ENCODE measurements at places on chromosomes 1 and 21.

GRCh38 chr1:43531906-43532584 lies 1.4 kb downstream of the PTPRF start:
- DNase-seq, result no peak

DNA sequence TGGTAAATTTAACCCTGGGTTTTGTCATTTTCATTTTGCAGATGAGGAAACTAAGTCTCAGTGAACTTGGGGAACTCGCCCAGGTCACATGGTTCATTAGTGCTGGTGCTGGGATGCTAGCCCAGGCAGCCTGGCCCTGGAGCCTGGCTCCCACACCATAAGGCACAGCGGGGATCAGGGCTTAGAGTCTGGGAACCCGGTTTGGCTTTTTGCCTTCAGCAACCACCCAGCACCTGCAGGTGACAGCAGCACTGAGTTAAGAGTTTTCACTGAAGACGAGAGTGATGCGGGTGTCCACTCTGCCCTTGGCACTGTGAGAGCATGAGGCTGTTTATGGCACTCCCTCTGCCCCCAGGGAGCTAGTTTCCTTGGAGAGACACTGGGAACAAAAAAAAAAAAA lies 18.4 kb upstream of the CD101 start:
- no peak for DNase-seq

GRCh38 chr1:56194701-56195300 lies 384.6 kb downstream of the PLPP3 start:
- no peak for DNase-seq

DNA sequence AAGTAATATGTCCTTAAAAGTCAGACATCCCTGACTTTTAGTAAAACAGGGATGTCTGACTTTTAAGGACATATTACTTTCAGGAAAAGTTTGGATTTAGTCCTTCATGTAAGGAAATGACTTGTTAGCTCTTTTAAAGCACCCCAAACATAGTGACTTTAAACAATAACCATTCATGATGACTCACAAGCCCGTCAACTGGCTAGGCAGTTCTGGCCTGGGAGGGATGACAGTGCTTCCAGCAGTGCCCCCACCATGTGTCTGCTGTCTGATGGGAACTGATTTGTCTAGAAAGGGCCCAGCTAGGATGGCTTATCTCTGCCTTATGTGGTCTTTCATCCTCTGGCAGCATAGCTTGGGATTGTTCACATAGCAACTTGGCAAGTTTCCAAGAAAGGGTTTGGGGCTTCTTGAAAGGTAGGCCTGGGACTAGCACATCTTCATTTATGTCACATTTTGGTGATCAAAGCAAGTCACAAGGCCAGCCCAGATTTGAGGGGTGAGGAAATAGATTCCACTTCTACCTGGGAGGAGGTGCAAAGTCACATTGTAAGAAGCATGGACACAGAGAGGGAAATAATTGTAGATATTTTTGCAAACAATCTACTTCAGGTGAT lies 143.5 kb downstream of the C1orf94 start:
- DNase-seq, result no peak

GRCh38 chr1:86504137-86504479 lies 35.4 kb downstream of the CLCA1 start:
- DNase-seq, result no peak

- peak; percentile 48 for DNase-seq
Observed at GRCh38 chr1:167617153-167618147, 12.6 kb upstream of the RCSD1 start.

DNA sequence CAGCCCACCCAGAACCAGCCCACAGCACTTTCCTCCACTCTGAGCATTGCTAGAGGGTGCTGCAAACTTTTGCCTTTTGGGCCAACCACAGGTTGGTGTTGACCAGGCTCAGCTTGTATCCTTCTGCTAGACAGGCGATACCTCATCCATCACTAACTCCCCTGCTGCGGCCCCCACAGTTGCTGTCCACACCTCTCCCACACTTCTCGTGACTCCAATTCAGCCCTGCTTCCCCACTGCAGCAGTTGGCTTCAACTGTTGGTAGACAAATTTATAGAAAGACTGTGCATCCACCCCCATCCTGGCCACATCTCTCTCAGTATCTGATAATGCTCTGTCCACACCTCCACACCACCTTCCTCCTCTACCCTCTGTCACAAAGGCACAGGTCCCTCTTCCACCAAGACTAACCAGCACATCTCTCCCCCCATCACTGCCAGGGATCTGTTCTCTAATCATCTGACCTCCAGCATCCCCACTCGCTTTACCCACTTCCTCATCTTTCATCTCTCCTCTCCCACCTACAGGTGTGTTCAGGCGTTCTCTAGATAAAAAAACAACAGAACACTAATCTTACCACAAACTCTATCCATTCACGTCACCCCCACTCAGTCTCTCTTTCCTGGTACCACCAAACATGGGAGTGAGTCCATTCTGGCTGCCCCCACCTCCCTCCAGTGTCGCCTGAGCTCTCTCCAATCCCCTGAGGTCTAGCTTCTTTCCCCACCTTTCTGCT lies 15.8 kb upstream of the SLC25A44 start:
- no peak for DNase-seq

- DNase-seq, result no peak
Observed at GRCh38 chr1:228317411-228317828, 89.2 kb downstream of the TRIM11 start.

DNA sequence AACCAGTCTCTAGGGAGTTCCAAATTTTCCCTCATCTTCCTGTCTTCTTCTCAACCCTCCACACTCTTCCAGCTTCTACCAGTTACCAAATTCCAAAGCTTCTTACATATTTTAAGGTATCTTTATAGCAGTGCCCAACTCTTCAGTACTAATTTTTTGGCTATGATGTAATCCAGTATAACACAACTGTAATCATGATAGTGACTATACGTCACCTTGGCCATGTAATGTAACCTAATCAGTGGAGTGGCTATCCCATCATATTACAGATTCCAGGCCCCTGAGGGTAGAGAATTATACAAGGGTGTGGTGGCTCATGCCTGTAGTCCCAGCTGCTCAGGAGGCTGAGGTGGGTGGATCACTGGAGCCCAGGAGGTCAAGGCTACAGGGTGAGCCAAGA lies 143.2 kb downstream of the CLEC20A start:
- no peak for DNase-seq

GRCh38 chr1:239603530-239603929 lies 217.2 kb downstream of the CHRM3 start:
- DNase-seq, result no peak

- DNase-seq, result no peak
Observed at GRCh38 chr1:225627304-225627947, 25.5 kb downstream of the ENAH start.

DNA sequence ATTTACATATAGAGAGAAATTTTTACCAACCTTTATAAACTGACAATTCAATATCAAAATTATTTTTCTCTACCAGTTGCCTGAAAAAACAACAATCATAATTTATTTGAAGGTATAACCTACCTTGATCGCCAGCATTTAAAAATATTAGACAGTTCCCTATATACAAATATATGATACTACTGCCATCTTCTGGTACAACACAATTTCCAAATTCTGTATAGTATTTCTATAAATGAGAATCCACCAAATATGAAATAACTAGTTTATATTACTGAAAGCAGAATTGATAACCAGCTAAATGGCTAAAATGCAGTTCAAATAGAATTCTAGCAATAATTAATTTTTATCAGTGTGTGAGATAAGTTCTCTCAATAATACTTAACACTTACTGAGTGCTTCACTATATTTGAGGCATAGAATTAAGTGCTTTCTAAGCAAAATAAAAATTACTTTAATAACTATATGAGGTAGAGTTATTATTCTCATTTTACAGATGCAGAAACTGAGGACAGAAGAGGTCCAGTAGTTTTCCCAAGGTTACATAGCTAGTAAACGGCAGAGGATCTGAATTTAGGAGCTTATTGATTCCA lies 75.6 kb downstream of the PIGK start:
- no peak for DNase-seq

DNA sequence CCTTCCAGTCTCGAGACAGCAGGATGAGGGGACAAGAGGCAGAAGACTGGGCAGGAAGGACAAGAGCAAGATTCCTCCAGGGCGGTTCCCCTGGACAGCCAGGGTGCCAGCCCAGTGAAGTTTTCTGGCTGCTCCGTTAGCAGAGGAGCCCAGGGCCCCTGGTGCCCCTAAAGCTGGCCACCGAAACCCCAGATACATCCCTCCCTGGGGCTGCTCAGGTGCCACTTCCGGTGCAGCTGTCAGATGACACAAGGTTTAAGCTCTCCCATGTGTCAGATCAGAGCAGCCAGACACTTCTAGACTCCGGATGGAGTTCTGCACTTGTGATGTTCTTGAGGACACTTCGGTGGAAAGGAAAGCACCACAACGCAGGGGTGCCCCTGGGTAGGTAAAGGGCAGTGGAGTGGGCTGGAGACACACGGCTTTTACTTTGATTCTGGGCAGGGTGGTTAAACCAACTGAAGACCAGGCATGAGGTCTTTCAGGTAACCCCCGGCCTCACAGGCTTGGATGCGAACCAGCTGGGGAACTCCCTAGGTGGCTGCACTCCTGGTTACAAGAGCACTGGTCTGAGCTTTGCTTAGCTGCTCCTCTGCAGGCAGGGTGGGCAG lies 85.7 kb downstream of the ITPKB start:
- DNase-seq, result peak; percentile 68

- no peak for DNase-seq
Observed at GRCh38 chr1:46816930-46817329, 18.1 kb downstream of the CYP4B1 start.

DNA sequence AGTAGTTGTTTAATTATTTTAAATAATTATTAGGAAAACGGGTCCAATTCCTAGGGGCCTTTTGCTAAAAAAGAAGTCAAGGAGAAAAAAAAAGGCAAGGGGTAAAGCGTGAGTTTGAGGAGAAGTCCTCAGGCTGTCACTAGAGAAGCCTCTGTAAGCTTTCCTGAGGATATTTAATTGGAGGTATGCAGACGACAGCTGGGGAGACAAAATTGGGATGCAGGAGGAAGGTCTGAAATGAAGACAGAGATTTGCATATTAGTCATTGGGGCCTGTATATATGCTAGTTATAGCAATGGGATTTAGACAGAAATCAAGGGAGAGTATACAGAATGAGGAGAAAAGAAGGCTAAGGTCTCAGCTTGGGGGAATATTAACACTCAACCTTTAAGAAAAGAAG lies 8.6 kb downstream of the ATP6V1G3 start:
- DNase-seq, result no peak

DNA sequence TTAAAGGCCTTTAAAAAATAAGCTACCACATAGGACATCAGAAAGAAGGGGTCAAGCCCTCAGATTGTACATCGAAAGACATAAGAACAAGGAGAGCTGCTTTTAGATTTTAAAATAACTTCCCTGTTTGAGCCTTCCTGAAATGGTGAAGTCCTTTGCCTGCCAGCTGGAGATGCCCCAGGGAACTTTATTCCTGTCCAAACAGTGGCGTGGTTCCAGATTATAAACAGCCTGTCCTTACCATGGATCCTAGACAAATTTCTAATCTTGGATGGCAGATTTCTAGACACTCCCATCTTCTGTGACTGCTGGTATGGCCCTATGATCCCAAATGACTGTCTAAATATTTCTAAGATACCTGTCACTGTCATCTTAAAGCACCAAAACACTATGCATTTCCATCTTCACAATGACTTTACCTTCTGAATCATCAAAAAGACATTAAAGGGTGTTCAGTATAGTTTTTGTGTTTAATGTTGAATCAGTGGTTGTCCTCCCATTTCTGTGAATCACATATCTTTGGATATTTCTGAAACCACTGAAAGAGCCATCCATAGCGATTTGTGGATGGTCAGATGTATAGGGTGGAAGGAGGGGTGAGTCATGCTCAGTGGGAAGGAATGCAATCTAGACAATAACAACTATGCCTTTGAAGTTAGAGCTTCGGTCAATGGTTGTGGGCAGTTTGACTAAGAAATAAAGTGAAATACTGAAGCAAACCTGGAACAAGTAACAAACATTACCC lies 23.2 kb downstream of the ILDR2 start:
- DNase-seq, result peak; percentile 33

DNA sequence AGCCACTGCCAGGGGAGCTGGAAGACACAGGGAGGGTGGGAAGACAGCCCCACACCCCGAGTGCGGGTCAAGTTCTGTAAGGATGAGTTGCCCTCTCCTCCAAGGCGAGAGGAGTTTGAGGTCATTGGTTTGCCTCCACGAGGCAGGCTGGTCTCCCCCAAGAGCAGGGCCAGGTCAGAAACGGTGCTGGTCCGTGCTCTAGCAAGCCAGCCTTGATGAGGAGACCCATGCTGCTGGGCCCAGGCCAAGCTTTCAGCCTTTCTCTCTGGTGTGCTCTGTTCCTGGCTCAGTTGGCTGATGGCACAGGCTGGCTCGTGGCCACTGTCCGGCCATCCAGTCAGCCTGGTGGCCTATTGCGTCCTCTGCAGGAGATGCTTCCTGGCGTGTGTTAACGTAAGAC lies 12.0 kb upstream of the PCBP3 start:
- no peak for DNase-seq

GRCh38 chr1:30929135-30929889 lies 20.8 kb upstream of the SDC3 start:
- DNase-seq, result peak; percentile 54

- DNase-seq, result no peak
Observed at GRCh38 chr1:158113759-158114127, 67.0 kb upstream of the CD1D start.

- no peak for DNase-seq
Observed at GRCh38 chr1:16383888-16384287, 16.8 kb downstream of the SZRD1 start.

GRCh38 chr1:65431111-65431705 lies 10.7 kb downstream of the LEPR start:
- peak; percentile 51 for DNase-seq

Measured in activated CD4-positive, alpha-beta T cell treated with anti-CD3 and anti-CD28 coated beads, Interleukin-2, amount 50 U/mL, for 16 hours (primary cell).